ENCODE measurements at places on chromosomes 7 and 10.

DNA sequence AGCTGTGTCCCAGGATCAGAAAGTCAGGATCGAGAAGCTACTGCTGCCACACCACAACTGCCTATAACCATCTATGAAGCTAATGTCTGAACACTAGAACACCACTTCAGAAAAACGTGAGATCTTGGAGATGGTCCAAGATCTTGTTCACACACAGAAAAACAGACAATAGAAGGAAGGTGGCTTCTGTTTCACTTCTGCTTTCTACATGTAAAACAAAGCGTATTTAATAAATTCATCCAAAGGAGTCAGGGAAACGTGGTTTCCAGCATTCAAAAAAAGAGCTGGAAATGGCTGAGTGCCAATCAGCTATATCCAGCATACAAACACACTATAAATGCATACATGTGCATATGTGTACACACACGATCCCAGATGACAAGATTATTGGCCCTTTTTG lies 70.2 kb upstream of the CCDC71L start:
- no peak for DNase-seq

- no peak for DNase-seq
Observed at GRCh38 chr10:581776-582330, 107.6 kb downstream of the DIP2C start.

DNA sequence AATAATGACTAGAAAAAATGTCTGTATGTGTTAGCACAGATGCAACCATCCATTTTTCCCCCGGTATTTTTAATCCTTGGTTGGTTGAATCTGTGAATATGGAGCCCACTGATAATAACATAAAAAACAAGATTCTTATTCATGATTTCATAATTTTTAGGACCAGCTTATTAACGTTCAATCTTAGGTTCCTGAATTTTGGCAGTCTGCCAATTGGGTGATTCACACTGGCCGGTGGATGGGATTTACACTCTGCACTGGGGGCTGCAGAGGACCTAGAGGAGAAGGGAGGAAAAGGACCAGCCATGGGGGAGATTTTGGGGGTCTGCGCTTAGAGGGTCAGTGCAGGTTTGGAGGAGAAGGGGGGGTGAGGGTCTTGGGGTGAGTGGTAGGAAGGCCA lies 327.9 kb downstream of the ACTR3B start:
- no peak for DNase-seq

GRCh38 chr7:55540226-55540858 lies 32.0 kb downstream of the VOPP1 start:
- no peak for DNase-seq

DNA sequence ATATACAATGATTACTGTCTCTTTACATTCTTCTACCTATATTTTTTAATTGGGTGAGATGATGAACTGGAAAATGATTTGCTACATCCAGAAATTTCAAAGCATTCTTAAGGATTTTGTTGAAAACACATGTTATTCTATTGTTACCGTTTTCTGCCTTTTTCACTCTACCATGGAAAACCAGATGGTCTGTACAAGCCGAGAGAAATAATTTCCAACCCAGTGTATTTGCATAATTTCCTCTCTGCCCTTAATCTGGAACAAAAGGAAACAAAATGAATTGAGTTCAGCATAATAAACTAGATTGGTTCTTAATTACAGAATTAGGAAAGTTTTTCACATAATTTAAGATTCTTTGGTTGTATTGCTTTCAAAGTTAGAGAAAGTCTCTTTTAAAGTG lies 211.2 kb downstream of the CACNB2 start:
- no peak for DNase-seq
